Stimulated activated CD4-positive, alpha-beta T cell treated with anti-CD3 and anti-CD28 coated beads, Interleukin-1b, Interleukin-23, amount 100 ng/mL, for 1 hour (primary cell): ENCODE measurements at places on chromosomes 6 and 20.

DNA sequence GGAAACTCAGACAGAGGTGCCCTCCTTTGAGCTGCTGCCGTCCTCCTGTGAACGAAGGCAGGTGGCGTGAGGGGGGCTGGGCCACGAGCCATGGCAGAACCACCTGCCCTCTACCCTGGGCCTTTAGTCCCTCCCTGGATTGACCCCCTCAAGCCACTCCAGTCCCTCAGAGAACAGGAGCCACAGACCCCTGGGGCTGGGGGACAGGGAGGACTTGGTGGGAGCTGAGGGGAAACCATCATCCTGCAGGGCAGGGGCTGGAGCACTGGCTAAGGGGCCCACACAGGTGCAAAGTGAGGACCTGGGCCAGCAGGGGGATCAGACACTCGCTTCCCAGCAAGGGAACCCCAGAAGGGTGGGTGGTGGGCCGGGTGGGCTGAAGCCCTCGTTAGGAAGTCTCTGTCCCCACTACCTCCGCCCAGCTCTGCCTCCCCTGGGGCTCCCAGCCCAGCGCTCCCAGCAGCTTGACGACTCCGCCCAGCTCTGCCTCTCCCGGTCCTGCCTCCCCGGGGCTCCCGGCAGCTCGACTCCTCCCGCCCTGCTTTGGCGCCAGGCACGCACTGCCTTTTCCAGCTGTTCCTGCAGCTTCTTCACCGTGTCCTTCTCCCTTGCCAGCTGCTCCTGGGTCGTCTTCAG lies 44.4 kb downstream of the DSTN start:
- no peak for DNase-seq

DNA sequence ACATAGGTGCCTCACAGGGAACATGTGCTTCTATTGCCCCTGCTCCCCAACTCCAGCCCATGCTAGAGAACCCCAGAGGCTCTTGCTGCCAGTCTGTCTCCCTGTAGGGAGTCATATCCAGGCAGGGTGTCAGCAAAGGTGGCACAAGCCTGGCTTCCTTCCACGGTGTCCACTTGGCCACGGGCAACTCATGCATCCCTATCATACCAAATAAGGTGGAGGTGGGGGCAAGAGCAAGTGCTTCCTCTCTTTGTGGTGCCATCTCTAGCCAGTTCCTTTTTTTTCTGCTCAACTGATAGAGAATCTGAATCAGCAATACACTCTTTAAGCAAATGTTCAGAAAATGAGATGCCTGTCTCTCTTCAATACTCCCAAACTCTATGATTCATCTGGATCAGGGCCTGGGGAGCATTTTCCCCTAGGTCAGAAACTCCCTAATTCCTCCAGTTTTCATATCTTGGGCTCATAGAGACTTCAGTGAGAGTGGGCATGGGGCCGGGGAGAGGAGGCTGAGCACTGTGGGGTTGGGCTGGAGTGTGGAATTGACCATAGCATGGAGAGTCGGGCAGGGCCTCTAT lies 105.1 kb upstream of the GPR6 start:
- no peak for DNase-seq

- DNase-seq: no peak
Measured at GRCh38 chr6:137957471-137957870, 90.4 kb downstream of the TNFAIP3 start.

DNA sequence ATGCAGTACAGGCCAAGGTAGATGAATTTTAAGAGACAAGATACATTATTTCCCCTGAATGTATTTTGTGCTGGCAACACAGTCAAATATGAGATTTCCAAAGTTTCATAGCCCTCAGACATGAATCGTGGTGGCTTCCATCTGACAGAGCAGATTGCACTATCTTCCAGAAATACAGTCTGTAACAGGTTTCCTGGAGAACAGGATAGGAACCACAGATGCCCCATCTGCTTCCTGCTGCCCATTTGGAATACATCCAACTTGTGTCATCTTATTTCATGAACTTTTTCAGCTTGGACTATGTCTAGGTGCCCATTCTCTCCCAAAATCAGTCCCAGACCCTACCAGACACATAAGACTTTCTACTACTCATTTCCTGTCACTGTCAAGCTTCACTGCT lies 426.0 kb downstream of the KIF16B start:
- no peak for DNase-seq

- no peak for DNase-seq
Measured at GRCh38 chr6:138007014-138007472, 100.2 kb downstream of the PERP start.

DNA sequence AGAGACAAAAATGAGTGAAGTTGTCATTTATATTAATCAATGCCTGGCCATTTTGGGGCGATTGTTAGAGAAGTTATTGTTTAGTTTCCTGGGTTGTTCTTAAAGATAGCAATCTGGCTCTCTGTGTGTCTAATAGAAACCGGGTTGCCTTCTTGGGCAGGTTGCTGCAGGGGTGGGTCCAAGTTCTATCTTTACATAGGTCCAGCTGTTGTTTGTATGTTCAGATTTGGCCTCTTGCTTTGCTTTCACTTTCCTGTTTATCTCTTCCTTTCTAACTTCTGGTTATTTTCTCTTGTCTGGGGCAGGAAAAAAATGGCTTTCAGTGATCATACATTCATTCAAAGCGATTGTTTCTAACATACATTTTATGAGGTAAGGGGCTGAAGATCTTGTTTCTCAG lies 128.4 kb upstream of the NOX3 start:
- no peak for DNase-seq

- no peak for DNase-seq
Measured at GRCh38 chr20:57620274-57620990, at the start of gene ZBP1. Gene ZBP1, minus strand, starts transcription at chr20:57620426. Its CDS starts 131 bp downstream, at chr20:57620295.

- DNase-seq: no peak
Measured at GRCh38 chr6:29521006-29521680, 33.4 kb upstream of the MAS1L start.

GRCh38 chr6:32940656-32941213 lies at the start of gene HLA-DMB:
Gene HLA-DMB, minus strand, starts transcription at chr6:32941028. Its CDS starts 221 bp downstream, at chr6:32940807.
- DNase-seq: no peak

- no peak for DNase-seq
Measured at GRCh38 chr6:48032151-48032550, 78.8 kb downstream of the PTCHD4 start.

GRCh38 chr6:140554421-140554820 lies 1180.0 kb upstream of the CITED2 start:
- DNase-seq: no peak

GRCh38 chr6:110784610-110784979 lies 30.7 kb downstream of the CDK19 start:
- no peak for DNase-seq

GRCh38 chr6:107655245-107655644 lies 165.3 kb downstream of the SOBP start:
- DNase-seq: no peak

- DNase-seq: no peak
Measured at GRCh38 chr6:45574014-45574461, 196.3 kb upstream of the SUPT3H start.

DNA sequence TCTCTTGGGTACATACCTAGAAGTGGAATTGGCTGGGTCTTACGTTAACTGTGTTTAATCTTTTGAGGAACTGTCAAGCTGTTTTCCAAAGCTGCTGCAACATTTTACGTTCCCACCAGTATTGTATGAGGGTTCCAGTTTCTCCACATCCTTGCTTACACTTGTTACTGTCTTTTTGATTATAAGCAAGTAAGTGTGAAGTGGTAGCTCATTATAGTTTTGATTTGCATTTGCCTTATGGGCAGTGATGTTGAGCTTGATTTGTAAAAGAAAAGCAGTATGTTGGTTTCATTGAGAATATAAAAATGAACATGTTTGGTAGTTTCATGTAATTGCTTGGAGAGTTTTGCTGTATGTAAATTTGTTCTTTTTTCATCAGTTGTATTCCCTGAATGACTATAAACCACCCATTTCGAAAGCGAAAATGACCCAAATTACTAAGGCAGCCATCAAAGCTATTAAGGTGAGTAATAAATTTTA lies 40.4 kb downstream of the SCAF8 start:
- DNase-seq: no peak

DNA sequence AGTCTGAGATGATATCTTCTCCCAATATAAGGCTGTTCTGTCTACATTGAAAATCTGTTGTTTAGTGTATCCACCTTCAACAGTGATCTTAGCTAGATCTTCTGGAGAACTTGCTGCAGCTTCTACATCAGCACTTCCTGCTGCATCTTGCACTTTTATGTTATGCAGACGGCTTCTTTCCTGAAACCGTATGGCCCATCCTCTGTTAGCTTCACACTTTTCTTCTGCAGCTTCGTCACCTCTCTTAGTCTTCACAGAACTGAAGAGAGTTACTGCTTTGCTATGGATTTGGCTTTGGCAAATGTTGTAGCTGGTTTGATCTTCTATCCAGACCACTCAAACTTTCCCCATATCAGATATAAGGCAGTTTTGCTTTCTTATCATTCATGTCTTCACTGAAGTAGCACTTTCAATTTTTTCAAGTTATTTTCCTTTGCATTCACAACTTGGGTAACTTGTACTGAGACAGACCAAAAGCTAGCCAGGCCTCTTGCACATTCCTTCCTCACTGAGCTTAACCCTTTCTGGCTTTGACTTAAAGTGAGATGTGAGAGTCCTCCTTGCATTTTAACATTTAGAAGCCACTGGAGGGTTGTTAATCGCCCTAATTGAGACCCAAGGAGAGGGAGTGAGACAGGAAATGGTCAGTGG lies 110.1 kb downstream of the PREP start:
- no peak for DNase-seq

DNA sequence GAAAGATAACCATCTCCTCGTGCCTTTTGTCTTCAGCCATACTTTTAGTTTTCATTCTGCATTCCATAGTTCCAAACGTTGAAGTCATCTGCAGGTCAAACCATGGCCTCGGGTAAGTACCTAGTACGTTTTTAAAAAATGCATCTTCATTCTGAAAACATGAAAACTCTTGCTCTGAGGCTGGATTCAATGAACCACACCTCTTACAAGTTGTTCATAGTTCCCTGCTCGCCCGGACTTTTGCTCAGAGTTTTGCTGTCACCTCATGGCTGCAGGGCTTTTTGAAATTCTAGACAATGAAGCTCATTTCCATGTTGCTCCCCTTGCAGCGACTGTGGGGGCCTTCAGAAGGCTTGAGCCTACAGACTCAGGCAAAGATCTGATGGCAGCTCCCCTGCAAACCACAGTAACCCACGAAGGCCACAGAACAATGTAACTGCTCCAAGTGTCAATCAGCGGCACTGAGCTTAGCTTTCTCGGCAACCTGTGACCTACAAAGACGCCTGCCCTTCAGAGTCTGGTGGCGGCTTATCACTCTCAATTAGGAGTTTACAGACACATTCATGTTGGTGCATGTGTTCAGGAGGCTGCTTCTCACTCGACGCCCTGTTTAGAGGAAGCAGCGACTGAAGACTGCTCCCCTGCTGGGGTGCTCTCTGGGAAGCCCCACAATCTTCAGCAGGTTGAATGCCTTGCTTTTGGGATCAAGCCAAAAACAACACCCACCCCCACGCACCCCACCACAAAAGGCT lies 61.2 kb downstream of the FOXC1 start:
- DNase-seq: no peak

GRCh38 chr6:35046862-35047261 lies 94.3 kb downstream of the TCP11 start:
- DNase-seq: no peak

DNA sequence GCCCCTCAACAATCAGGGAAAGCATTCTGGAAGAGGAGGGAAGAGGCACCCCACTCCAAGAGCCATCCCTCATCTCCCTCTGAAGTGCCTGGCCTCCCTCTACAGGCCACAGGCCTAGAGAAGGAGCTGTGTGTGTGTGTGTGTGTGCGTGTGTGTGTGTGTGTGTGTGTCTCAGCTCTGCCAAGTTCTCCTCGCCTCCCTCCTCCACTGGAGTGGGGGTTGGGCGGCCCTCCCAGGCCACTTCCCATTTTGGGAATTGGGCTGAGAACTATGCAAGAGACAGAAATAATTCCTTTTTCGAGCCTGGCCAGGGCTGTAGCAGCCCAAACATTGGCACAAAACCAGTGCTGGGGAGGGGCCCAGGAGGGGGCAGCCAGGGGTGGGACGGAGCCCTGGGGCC lies 35.7 kb downstream of the KCNB1 start:
- DNase-seq: no peak

DNA sequence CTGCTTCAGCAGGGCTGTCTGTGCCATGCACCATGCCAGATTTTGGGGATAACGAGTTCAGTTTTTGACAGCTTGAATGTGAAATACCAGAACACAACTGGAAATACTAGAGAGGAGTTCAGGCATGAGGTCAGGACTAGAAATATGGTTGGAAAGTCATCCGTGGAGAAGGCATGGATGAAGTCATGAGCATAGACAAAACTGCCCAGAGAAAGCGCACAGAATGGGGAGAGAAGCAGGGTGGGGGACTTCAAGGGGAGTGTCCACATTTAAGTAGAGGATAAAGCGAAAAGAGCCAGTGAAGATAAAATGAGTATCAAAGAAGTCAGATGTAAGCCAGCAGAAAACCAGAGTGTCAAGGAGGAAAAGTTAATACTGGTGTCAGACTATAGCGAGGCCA lies 653.4 kb upstream of the ARID1B start:
- no peak for DNase-seq

GRCh38 chr6:45626087-45626891 lies 248.6 kb upstream of the SUPT3H start:
- no peak for DNase-seq

- no peak for DNase-seq
Measured at GRCh38 chr6:32852018-32852843, 1.3 kb downstream of the TAP1 start.

GRCh38 chr20:23151885-23152284 lies 65.8 kb upstream of the CD93 start:
- no peak for DNase-seq

DNA sequence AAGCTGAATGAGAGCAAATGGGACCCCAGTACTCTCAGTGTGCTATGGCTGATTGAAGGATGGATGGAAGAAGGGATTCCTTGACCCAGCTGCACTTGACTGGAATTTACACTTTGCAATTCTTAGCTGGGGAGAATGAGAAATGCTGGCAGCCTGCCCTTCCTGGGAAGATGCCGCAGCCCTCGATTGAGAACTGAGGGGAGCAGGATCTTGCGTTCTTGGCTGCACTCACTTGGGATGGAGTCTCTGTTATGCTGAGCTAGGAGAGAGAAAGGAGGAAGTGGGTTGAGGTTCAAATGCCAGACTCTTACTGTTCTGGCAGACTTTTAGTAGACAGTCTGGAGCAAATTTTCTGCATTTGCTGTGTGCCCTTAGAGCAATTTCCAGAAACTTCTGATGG lies 221.2 kb downstream of the FNDC1 start:
- no peak for DNase-seq

DNA sequence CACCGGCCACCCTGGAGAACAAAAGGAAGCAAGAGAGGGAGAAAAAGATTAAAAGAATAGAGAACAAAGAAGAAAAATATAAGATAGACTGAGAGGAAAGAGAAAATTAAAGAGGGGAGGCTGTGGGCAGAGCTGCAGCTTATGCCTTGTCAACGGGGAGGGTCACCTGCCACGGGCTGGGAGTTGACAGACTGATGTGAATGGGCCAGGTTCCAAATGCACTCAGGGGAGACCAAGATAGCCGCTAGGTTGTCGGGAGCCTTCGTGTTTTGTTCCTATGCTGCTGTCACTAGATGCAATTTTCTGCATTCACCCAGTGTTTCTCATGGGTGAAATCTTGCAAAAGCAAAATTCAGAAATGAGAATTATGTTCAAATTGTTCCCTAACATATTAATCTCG lies 119.6 kb upstream of the MTHFD1L start:
- DNase-seq: no peak

GRCh38 chr6:7996538-7997111 lies 67.6 kb downstream of the BLOC1S5 start:
- DNase-seq: no peak
